ENCODE measurements at places on chromosomes 2 and 18. TPM values are rescaled to one million over a fixed set of nuclear protein-coding genes. Genes with fewer than 3 reads are reported as not detected.

CREG2 gene
- total RNA-seq: not detected

NR4A2 gene
- total RNA-seq: 2.0 TPM

MPP4 gene
- total RNA-seq: 4.3 TPM

PSD4 gene
- total RNA-seq: 1.8 TPM

RETSAT gene
- total RNA-seq: 37.8 TPM

REG3A gene
- total RNA-seq: not detected

MEMO1 gene
- total RNA-seq: 50.8 TPM

C2orf80 gene
- not detected for total RNA-seq

FN1 gene
- 5,127 TPM for total RNA-seq

FAHD2B gene
- 6.1 TPM for total RNA-seq

ERFE gene
- 0.41 TPM for total RNA-seq

PLB1 gene
- total RNA-seq: 0.47 TPM

UGP2 gene
- total RNA-seq: 224 TPM

EFHD1 gene
- total RNA-seq: 2.9 TPM

Measured in HFFc6 (cell line).